ENCODE measurements at places on chromosomes 13 and 19.

- DNase-seq: no peak
These were observed 29.6 kb upstream of the KLF2 start for GRCh38 chr19:16295057-16295456.

GRCh38 chr13:97284558-97284957 is 62.4 kb downstream of the MBNL2 start:
- DNase-seq: no peak

DNA sequence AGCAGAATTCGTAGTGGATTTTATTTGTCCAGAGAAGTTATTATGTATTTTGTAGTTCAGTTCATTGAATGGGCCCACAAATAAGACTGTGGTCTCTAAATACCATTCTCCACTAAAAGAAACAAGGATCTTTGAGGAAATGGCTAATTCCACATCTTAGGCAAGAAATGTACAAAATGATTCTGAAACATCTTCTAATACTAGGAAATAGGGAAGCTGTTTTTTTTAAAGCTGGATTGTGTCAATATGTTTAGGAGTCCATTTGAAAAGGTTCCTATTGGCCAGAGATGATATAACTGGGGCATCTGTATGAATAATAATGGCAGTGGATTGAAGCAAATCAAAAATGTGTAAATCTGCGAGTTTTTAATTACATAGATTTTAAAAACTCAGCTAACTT is 88.5 kb upstream of the SIAH3 start:
- DNase-seq: no peak

GRCh38 chr13:105847527-105848291 is 687.8 kb downstream of the EFNB2 start:
- DNase-seq: no peak

DNA sequence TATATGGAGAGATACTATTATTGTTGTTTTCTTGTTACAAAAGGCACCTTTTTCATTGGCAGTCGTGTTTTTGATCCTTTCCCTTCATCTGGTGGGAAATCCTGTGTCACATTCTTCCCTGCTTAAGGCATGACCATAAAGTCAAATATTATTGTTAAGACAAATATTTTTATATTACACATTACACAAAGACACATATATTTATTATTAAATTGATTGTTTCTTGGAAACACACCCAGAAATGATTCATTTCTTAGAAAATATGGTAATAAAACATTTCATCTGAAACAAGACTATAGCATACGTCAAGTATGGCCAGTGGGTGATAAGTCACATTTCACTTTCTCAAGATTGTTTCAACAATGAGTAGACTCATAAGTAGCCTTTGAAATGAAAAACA is 77.3 kb downstream of the KCTD12 start:
- no peak for DNase-seq

GRCh38 chr13:97011446-97012131 is 17.3 kb upstream of the OXGR1 start:
- DNase-seq: no peak

DNA sequence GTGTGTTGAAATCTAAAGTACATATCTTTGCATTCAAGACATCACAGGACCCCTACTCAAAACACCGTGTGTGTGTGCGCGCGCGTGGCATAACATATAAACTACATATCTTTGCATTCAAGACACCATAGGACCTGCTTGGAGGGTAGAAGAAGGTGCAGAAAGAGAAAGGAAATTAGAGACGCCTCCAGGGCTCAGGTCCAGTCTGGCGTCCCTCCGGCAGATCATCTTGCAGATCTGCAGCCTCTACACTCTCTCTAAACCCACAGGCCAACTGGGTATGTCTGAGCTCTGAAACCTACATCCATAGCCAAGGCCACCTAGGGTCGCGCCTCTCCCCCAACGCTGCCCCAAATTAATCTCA is 659 bp upstream of the PAFAH1B3 start:
- DNase-seq: no peak

DNA sequence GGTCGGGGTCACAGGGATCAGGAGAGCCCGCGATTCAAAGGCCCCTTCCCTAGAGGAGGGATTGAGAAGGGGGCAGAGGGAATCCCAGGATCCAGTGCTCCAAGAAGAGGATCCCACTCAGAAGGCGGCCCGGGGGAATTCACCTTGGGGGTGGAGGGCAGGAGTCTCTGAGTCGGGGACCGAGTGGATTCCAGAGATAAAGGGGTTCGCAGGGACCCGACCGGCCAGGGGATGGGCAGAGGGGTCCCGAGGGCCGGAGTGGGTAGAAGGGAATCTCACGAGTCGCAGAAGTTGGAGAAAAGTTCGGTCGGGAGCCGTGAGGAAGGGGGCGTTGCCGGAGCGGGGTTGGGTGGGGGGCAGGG is 261 bp downstream of the PRKD2 start:
- no peak for DNase-seq

DNA sequence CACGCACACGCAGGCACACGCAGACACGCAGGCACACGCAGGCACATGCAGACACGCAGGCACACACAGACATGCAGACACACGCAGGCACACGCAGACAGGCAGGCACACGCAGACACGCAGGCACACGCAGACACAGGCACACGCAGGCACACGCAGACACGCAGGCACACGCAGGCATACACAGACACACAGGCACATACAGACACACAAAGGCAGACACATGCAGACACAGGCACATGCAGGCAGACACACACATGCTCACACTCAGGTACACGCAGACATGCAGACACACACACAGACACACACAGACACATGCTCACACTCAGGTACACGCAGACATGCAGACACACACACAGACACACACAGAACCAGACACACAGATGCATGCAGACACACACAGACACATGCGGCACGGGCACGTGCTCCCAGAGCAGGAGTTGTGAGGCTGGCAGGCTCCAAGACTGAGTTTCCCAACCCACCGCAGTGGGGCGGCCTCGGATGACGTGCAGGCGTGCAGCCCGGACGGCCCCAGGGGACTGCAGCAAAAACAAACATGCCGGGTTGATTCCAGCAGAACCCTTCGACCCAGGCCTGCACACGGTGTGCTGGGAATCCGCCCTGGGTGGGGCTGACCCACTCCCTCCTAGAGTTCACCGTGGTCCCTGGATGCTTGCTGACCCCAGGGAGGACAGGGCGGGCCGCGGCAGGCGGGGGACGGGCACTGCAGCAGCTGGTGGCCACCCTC is 100.0 kb downstream of the GADD45B start:
- DNase-seq: no peak

DNA sequence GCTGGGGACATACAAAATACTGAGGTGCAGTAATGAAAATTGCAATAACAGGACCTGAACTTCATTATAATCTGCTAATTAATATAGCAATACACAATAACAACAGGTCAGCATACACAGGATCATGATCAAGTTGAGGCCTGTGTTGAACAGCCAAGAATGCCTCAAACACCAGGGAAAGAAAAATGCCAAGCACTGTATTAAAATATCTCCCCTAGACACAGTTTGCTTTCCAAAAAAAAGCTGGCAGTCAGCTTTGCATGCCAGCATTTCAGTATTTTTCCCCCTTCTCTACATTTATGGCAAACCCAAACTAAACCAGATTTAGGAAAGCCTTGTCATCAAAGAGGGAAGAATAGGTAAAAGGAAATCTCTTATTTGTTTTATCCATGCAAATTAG is 226.9 kb downstream of the LHFPL6 start:
- DNase-seq: no peak

DNA sequence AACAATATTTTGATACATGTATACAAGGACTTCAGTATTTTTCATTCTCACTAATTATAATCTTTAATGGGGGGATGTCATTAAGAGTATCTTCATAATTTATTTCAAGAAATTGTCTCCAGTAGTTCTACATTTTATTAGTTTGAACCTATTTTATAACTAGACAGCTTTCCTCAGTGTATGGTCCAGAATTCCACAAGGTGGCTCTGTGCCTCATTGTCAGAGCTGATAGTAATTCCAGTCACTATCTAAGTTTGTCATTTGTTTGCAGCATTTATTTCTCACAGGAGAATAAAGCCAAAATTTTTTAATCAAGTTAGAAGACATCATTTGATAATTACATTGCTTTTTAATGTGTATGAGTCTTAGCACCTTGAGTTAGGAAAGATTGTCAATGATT is 1633.0 kb upstream of the PCDH20 start:
- no peak for DNase-seq
